ENCODE measurements at places on chromosomes 2 and 18. TPM values are rescaled to one million over a fixed set of nuclear protein-coding genes. Genes with fewer than 3 reads are reported as not detected.

DNA sequence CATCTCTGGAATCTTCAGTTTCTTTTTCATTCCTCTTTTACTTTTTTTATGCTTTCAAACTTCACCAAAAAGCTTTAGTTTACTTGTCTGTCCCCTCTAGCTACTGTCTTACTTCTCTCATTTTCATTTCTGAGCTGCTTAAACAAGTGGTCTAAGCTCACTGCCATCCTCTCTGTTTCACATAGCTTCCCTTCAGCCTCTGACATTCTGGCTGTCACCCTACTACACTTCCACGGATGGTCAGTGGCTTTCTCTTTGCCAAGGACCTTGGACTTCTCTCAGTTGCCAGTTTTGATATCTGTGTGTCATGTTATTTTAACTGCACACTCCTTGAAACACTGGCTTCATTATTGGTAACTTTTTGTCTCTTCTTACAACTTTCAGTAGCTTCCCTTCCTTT, 176.1 kb downstream of the IKZF2 start:
- no peak for DNase-seq

GRCh38 chr2:63843093-63843492, 1.4 kb downstream of the UGP2 start:
- no peak for DNase-seq

DNA sequence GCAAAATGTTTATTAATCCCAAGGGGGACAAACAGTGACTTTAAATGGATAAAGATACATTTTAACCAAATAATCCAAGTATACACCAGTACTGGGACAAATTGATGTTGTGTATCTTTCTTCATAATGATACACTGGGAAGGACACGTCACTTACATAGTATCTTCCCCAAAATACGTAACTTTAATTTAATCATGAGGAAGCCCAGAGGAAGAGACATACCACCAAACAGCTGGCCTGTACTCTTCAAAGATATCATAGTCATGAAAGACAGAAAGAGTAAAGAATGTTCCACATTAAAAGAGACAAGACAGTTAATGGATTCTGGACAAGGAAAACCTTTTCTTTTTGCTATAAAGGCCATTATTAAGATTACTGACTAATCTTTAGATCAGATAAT, 37.1 kb downstream of the AGFG1 start:
- DNase-seq = no peak

TNFAIP6 gene
- not detected for total RNA-seq

DNA sequence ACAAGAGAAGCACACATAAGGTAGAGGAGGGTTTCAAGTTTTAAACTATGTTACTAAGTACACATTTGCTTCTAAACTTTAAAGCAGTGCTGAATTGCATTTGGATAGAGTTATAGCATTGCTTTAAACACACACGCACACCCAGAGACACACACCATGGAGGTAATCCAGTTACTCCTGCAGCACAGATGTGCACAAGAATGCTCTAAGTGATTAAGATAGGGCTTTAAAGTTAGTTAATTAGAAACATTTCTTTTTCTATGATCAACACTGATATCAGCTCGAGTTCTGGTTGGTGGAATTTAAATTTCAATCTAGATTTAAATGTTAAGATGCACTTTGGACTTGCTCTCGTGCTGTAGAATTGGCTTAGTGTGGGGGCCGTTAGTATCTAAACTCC, 492.3 kb downstream of the ZEB2 start:
- DNase-seq = no peak

DNA sequence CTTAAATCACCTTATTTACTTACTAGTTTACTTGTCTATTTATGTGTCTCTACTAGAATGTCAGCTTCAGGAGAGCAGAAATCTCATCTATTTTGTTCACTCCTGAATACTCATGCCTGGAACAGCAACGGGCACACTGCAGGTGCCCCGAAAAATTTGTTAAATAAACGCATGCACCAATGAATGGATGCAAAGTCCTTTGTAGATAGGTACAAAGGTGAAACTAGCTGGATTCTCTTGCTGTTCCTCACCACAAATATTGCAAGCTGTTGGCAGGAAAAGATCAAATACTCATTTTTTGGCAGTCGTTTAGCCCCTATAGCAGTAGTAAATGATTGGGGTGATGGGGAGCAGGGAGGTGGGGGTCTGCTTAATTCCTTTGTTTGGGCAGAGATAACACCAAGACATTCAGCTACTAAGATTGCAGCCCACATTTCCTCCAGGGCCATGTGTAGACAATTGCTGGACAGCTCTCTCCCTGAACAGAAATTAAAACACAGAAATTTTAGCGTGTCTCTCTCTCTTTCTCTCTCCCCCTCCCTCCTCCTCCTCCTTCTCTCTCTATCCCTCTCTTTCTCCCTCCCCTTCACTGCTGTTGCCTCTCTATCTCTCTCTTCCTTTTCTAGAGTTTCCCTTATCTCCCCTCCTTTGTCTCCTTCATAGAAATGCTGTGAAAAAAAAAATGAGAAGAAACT, 5.4 kb downstream of the MARCHF4 start:
- no peak for DNase-seq

GRCh38 chr2:101476605-101477208, 1.8 kb upstream of the RFX8 start:
- DNase-seq = no peak

CYP27A1 gene
- 0.39 TPM for total RNA-seq

Measured in activated T-helper 1 cell treated with anti-CD3 and anti-CD28 coated beads, Interleukin-12 subunit alpha, Interleukin-12 subunit beta, Interleukin-2, Interleukin-4 antibody, amounts not matched to agents 30 ng/mL and 10 ng/mL and 1 ng/mL, durations not matched to agents 14 hours and 24 hours and 36 hours (primary cell).